ENCODE measurements at places on chromosomes 6 and 20.

DNA sequence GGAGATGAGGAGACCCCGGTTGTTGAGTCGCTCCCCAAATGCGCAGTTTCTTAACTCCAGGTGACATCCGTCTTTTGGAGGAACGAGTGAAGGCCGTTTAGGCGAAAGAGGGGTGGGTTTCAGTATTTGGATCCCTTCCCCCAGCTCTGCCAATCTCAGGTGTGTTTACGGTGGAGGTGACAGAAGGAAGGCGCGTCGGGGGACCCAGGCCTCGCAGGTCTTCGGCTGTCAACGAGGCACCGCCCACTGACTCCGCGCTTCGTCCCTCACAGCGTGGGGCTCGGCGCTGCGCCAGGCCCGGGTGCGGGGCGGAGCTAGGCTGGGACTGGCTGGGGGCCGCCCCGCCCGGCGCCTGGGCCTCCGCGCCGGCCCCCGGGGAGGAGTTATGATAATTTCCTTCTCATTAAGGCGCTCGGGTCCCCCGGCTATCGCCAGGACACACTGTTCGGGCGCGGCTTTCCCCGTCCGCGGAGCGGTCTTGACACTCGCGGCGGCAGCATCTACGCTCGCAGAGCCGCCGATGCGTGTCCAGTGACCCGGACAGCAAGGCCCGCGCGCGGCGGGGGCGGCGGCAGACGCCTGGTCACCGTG lies at the start of gene TFAP2C:
Gene TFAP2C, plus strand, starts transcription at position 434 of the 591 bp plus-strand sequence. CDS start 239 bp downstream, outside the sequence.
- peak; percentile 98 for DNase-seq

DNA sequence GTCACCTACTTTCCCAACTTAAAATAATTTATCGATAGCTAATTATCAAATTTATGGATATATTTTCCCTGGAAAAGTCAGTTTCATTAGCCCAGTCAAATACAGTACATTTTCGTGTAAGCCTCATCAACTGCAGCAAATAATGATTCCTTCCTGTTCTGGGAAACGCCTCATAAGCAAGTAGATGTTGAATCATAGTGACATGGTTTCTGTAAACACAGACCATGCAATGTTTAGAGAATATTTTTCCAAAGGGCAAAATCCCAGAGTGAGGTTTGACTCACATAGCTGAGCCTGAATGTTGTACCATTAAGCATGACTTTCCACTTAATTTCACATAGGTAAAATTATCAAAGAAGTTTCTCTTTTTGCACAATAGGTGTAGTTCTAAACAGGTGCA lies 16.7 kb upstream of the VNN1 start:
- no peak for DNase-seq

- DNase-seq: no peak
Observed at GRCh38 chr6:143136647-143137046, 76.0 kb downstream of the AIG1 start.

- DNase-seq: no peak
Observed at GRCh38 chr20:50070361-50070760, 42.6 kb downstream of the UBE2V1 start.

DNA sequence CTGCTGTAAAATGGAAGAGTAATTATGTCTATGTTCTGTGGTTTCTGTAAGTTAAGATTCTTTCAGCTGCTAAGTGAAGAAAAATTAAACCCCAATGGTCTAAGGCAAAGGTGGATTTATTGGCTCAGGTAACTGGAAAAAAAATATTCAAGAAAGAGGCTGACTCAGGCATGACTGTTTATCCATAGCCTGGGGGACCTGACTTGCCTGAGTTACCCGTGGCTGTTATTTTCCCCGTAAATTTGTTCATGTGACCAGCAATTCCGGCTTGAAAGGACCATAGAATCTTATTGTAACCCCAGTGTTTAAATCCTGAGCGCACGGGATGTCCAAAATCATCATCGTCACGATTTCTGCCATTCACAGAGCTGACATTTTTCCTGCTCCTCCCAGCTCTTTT lies 32.3 kb upstream of the SULF2 start:
- peak; percentile 98 for DNase-seq

DNA sequence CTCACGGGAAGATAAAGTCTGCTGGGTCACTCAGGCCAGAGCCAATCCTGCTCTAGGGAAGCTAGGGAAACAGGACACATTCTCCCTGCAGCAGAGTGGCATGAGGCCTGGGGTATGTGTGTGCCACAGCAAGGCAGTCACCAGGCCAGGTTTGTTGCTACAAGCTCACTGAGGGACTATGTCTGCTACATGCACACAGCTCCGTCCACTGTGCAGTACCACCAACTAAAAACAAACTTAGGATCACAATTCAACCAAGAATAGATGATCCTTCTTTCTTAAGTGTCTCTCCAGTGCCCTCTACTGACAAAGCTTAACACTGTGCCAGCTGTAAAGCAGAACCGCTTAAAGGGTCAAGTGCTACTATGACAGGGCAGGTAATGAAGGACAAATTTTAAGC lies 192.5 kb downstream of the PTPRK start:
- DNase-seq: no peak

DNA sequence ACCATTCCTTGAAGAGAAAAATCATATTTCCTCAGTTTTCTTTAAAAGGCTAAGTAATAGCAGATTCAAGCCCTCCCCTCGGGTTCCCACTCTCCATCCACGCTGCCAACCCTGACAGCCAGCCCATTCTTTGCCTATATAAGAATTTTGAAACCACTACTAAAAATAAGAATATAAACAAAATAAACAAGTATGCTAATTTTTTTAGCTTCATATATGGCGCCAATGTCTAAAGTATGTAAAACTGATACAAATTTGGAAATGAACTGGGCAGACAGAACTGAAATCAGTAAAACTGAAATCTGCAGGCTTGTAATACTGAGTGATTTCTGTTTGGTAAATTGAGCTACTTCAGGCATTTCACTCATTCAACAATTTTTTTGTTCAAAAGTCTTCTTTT lies 19.0 kb downstream of the ELOVL2 start:
- no peak for DNase-seq

DNA sequence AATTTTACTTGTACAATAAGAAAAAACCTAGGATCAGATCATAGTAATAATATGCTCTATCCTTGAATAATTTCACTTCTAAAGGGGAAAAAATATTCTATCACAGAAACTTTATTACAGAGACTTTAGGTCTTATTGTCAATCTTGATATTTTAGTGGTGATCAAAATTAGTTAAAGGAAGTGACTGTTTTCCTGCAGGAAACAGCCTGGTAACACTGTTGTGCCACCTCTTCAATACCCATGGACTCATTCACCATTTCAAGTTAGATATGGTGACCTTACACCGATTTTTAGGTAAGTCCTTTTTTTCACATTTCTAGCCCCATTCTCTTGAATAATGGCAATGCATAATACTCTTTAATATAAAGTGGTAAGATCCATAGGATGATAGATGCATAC lies 99.2 kb downstream of the MTFR2 start:
- no peak for DNase-seq

- no peak for DNase-seq
Observed at GRCh38 chr6:99143108-99143861, 195.5 kb upstream of the FBXL4 start.

DNA sequence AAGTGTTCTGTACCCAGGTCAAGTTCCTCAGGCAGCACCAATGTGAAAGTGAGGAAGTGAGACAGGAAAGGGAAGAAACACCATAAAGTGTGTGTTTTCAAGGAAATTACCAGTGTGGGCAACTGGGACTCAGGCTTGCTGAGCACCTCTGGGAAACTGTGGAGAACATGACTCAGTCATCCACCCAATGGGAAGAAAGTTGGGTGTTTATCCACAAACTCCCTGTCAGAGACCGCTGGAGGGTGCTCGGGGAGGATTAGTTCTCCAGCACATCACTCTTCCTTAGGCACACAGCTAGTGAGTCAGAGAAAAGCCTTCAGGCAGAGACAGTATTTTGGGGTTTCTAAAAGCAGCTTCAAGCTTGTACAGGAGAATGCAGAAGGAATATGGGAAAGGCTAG lies 93.6 kb downstream of the PCSK2 start:
- no peak for DNase-seq

GRCh38 chr6:127475823-127476176 lies 16.6 kb upstream of the KIAA0408 start:
- DNase-seq: no peak

DNA sequence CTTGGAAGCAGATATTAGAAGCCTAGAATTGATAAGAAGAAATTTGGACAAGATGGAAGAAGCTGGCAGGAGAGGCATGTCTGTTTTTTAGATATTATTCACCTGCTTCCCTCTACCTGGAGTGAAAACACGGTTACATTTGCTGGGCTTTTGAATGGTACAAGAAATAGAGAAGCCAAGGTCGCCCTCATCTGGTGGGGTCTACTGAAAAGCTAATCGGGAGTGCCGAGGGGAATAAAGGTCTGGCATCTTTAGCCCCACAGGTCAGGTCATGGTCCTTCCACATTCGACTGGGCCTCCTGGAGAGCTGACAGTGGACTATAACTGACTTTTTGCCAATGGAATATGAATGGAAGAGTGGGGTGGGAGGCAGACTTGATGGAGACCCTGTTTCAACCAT lies 4.6 kb upstream of the C2 start:
- no peak for DNase-seq

GRCh38 chr6:164124986-164125385 lies 710.5 kb downstream of the QKI start:
- no peak for DNase-seq

DNA sequence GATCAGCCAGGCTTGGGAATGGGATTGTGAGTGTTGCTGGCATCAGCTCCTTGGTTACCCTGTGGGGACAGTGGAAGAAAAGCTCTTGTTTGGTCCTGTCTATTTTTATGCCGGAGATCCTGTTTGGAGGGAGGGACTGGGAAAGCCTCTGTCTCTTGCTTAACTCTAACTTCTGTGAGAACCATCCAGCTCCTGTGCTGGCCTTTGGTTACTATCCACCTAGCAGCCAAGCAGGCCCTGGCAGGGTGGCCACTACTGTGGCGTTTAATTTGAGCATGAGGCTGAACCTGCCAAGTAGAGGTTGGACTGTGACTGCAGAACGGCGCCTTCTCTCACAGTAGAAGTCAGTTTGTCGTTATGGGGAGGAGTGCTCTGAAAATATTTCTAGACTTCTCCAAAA lies 193.3 kb downstream of the UTRN start:
- no peak for DNase-seq

- DNase-seq: no peak
Observed at GRCh38 chr6:48100588-48100895, 10.5 kb downstream of the PTCHD4 start.

GRCh38 chr6:152206072-152206818 lies 398.8 kb downstream of the ESR1 start:
- no peak for DNase-seq

DNA sequence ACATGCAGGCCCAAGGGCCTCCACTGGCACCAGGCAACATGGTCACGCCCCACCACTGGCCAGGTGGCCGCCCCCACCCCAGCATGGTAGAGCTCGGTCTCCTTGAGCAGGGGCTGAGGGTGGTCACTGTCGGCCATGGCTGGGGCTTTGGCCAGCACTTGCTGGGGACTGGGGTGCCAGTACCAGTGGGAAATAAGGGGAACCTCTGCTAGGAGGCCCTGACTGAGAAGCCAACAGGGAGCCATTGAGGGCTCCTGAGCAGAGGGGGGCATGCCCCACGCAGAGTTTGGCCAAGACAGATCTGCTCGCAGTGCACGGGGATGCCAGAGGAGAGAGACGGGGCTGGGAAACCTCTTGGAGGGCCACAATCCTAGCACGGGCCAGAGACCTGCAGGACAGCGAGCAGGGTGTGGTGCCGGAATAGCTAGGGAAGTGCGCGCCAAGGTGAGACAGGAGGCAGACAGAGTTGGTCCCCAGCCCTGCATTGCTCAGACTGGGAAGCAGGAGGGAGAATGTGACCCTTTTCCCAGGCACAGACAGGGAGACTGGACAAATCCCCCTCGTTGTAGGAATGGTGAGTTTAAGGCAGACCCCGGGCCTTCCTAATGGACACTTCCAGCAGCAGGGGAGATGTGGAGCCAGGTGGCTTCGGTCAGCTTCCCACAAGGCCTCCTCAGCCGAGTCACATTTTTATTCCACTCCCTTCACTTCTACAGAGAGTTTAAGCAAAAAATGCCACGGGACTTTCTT lies 179.0 kb upstream of the CST7 start:
- DNase-seq: no peak

DNA sequence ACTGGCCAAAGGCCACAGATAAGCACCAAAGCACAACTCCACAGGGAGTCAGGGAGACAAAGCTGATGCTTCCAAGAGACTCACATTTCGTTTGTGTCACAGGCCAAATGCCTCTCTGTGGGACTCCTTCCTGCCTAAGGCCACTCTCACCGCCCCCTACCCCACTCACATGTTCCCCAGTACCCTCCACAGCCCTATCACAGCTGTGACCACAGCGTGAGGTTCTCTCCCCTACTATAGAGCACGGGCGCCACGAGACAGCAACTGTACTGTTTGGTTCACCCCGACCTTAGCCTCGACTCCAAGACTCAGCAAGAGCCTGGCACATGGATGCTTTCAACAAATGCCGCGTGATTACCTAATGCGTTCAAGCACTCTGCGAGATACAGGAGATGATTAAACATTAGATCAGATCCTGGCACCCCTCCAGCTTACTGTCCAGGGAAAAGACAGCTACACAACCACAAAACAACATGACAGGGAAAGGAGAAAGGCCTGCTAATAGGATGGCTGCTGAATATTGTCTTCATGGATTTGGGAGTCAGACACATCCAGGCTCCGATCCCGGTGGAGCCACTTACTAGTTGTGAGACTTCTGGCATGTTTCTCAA lies 105.5 kb downstream of the AGPAT4 start:
- DNase-seq: peak; percentile 86

GRCh38 chr20:39974966-39975501 lies 714.0 kb downstream of the MAFB start:
- DNase-seq: no peak

DNA sequence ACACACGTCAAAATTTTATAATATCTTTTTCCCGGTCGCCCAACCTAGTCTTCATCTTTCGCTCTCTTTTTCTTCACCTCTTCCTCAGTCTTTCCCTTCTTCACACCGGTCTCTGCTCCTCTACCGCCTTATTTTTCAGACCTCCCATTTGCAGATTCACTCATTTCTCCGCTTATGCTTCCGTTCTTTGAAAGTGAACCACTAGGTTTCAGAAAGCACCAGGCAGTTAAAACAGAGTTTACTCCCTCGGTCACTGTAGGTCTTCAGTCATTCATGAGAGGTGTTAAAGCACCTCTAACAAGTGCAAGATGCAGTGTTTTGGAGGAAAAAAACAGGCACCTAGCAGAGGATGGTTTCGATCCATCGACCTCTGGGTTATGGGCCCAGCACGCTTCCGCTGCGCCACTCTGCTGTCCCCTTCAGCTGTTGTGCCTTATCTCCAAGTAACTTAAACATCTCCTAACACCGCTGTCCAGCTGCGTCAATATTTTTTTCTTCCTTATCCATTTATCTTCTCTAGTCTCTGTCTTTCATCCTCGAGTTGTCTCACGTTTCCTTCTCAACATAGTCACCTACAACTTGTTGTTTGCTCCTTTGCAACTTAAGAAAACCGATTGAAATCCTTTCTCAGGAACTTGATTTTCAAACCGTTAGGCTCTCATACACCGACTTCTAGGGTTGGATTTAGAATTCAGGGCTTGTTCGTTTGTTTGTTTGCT lies 119.7 kb upstream of the ZNF184 start:
- DNase-seq: no peak

DNA sequence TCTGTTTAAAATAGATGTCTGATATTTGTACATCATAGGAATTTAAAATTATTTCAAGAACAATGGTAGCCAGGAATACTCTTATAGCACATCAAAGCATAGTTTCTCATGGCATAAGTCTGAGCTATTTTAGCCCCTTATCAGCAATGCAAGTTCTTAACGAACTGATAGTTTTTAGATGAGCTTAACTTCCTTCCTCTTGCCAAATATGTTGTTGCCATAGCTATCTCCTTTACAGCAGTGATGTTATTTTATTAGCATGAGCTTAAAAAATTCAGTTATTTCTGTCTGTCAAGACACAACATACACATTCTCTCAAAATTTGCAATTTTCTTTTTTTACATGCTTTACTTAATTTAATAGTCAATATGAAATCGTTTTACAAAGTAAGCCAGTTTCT lies 867.2 kb downstream of the PHF3 start:
- DNase-seq: no peak

Data from RWPE1 (cell line).